ENCODE measurements at places on chromosomes 13 and 19.

GRCh38 chr19:29596885-29597525, 9.1 kb upstream of the POP4 start:
- DNase-seq, result no peak

DNA sequence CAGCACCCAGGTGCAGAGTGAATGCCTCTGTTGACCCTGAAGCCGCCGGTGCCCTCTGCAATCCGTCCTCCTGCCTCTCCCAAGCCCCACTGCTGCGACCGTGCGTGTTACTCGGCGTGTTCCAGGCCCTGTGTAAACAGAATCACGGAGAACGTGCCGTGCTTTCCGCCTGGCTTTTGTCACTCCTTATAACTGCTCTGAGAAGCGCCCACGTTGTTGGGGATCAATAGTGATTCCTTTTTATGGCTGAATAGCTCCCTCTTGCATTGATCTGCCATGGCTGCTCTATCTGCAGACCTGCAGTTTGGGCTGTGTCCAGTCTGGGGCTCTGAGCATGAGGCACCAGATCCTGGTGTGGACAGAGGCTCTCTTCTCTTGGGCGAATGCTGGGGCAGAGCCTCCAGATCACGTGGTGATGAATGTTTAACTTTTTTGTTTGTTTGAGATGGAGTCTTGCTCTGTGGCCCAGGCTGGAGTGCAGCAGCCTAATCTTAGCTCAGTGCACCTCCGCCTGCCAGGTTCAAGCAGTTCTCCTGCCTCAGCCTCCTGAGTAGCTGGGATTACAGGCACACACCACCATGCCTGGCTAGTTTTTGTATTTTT, 15.8 kb downstream of the ADPRHL1 start:
- no peak for DNase-seq

DNA sequence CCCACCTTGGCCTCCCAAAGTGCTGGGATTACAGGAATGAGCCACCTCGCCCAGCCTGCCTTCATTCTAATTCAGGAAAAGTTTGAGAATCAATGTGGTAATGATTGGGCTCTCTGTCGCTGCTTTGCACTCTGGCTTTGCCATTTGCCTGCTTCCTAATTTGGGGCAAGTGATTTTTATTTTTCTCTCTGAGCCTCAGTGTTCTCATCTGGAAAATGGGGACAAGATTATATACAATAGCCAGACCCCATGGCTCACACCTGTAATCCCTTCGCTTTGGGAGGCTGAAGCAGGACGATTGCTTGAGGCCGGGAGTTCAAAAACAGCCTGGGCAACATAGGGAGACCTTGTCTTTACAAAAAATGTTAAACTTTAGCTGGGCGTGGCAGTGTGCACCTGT, 3.8 kb downstream of the RYR1 start:
- no peak for DNase-seq

DNA sequence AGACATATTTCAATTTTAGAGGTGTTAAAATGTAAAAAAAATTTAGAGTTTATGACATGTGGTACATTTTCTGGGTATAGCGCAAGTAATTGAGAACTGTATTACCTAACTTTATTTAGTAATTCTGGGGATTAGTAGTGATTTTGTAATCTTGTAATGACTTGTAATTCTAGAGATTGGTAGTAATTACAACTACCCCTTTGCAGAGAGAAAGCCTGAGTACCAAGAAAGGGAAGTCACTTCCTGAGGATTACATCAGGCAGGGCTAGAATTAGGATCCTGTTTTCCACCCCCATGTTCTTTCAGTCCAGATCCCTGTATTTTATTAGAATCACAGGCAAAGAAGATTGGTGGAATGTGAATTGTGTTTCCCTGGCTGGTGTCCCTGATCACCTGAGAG, 274.9 kb downstream of the KCNRG start:
- DNase-seq, result no peak

DNA sequence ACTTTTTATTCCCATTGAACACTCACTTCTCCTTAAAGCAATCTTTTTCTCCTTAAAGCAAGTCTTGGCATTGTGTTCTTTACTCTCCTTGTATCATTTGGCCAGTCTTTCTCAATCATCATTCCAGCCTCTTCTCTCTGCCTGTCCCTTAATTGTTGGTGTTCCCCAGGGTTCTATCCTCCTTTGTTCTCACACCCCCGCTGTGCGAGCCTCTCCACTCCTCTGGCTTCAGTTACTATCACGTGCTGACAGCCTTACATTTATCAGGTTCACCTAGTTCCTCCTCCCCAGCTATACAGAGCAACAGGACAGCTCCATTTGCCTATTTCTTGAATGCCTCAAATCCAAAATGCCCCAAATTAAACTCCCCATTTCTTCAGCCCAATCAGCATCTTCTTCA, 24.6 kb downstream of the CYSLTR2 start:
- no peak for DNase-seq

- DNase-seq, result no peak
Observed at GRCh38 chr19:20278342-20278741, 111.3 kb downstream of the ZNF486 start.

GRCh38 chr13:27966641-27967202, 2.4 kb downstream of the CDX2 start:
- DNase-seq, result no peak
